Stimulated activated CD8-positive, alpha-beta memory T cell treated with anti-CD3 and anti-CD28 coated beads, Interleukin-12 subunit alpha, Interleukin-12 subunit beta, amount 100 ng/mL, for 4 hours (primary cell): ENCODE measurements at places on chromosomes 1 and 21.

GRCh38 chr1:175503538-175503937, 239.9 kb downstream of the TNR start:
- DNase-seq = no peak

DNA sequence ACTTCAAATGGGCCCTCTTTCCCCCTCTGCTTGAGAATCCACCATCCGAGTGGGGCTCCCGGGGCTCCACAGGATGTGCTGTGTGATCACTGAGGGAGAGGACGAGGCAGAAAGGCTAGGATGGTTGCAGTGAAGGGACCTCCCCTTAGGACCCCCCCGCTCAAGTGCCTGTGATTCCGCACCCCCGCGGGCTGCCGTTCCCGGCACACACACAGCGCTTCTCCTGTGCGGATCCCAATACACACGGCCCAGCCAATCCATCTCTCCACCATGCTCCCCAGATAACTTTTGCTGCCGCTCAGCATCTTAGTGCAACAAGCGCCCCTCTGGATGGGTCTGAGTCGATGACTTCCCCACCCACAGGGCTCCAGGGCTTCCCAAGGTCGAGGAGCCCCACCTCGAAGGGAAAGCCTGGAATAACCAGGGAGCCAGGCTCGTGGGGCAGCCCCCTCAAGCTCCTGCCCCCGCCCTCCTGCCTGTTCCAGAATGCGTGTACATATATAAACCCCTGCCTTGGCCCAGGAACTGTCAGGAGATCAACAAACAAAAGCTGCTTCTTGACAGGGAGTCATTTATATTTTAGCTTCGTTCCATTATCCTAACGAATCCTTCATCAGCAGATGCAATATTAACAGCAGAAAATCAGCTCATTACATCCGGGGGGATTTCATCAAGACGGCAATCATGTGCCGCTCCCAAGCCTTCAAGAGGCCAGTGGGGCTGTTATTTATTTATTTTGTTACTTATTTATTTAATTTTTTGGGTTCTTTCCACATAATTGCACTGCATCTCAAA, 83.7 kb downstream of the CASZ1 start:
- DNase-seq = no peak

DNA sequence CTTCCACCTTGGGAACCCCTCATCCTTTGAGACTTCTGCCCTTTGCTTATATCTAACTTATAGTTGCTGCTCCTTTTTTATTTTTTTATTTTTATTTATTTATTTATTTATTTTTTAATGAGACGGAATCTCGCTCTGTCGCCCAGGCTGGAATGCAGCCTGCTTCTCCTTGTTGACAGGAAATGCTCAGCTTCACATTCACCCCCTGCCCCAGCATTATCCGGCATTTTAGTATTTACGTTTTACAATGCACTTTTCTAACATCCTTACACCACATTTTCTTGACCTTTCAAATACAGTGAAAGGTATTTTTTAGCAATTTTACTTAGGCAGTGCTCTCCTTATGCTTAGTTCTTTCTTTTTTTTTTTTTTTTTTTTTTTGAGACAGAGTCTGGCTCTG, 14.9 kb downstream of the CXADR start:
- DNase-seq = no peak

- no peak for DNase-seq
Measured at GRCh38 chr1:221913351-221913892, 171.5 kb upstream of the DUSP10 start.

DNA sequence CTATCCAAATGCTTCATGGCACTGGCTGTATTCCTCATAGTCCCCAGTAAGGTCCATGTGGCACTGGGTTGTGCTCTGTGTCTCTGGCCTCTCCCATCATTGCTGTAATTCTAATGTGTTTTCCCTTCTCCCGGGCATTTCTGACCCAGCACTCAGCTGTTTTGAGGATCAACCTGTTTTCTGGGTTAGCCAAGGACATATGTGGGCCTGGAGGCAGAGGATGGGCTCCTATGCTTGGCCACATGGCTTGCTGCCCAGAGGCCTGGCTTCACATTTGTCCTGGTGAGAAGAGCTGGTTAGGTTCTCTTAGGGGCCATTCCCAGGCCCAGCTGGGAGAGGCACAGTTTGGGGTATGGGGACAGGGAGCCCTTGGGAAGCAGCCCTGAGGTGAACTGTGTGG, 103.1 kb downstream of the FAM78B start:
- no peak for DNase-seq

GRCh38 chr1:155301342-155301841, at the start of gene PKLR:
PKLR (minus strand) TSS chr1:155301438; CDS start chr1:155301395, 43 bp downstream.
- no peak for DNase-seq

DNA sequence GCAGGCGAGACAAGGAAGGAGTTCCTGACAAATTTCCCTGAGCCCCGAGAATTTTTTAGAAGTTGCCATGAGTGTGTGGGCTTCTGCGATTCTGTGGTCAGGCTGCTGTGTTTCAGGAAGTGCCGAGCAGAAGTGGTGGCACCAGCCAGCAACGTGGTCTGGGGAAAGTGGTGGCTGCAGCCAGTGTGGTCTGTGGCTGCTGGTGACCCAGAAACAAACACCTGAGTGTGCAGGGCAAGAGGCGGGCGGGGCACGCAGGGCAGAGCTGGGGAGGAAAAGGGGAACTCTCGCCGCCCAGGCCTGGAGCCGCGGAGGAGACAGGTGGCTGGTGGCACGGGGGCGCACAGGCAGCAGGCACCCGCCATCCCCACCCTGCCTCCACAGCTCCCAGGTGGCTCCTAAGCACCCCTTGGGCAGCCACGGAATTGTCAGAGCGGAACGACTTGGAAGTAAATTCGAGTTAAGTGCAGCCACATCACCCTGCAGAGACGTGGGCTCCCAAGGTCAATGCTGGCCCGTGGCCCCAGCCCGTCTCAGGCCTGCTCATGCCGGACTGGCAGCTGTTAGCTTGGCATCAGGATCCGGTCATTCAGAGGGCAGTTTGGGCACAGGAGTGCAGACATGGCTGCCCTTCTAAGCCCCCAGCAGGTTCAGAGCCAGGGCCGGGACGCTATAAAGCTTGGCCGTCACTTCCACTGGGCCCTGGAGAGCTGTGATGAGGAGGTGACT, 25.1 kb downstream of the PRDM16 start:
- no peak for DNase-seq

- no peak for DNase-seq
Measured at GRCh38 chr1:85862456-85862855, 154.2 kb upstream of the ZNHIT6 start.

DNA sequence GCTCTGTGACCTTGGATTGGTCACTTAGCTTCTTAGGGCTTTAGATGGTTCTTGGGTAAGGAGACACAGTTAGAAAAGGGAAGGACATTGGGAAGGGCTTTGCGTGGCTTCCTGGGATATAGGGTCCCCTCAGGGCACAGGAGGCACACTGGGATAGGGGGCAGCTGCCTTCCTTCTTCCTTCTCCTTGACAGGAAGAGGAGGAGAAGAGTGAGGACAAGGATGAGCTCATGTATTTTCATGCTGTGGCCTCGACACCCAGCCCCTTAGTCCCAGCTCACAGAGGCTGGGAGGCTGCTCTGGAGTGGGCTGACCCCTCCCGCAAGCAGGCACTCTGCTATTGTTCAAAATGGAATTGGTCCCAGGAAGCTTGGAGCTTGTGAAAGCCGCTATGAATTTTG, 45.7 kb upstream of the POU3F1 start:
- no peak for DNase-seq

DNA sequence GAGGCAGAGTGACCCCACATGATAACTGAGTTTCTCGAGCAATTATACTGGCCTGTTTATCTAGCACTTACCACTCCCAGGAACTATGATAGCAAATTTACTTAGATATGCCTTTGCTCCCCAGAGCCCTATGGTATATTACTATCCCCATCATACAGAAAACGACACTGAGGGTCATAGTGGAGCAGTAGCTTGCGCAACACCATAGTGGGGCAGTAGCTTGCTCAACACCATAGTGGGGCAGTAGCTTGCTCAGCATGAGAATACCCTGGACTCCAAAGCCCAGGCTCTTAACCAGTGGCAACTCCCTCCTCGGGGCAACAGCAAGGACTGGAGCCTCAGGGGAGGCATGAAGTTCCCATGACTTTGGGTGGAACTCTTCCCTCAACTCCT, 211.9 kb downstream of the NPHP4 start:
- DNase-seq = no peak

DNA sequence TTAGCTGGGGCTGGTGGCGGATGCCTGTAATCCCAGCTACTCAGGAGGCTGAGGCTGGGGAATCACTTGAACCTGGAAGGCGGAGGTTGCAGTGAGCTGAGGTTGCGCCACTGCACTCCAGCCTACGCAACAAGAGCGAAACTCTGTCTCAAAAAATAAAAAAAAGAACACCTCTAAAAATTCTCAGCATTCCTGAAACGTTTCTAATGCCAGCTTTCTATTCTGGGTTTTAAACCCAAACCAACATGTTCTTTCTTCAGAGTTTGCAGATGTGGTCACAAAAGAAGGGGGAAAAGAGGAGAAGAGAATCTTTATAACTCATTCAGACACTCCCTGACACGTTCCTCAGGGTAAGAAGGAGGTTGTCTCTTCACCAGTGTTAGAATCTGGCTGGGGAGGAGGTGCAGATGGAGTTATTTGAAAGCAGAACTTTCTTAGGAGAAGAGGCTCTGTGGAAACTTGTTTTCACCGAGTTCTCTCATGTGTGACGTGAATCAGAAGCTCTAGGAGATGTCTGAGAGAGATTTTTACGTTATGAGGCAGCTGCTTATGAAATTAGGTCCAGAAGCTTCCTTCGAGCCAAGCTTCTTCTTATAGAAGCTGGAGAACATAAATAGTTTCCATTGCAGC, 17.8 kb upstream of the CNR2 start:
- no peak for DNase-seq

DNA sequence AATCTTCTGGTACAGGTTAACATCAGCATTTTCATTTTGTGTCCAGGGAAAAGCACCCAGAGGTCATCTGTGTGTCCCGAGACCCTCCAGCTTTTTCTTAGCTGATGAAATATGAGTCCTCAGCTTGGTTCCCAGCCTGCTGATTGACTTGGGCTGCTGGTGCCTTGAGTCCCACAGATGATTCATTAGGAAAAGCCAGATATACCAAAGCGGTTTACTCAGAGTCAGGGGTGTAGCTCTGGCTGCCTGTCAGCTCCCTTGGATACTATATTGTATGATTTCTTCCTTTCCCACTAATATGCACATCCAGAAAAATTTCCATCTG, 43.7 kb upstream of the MAB21L3 start:
- DNase-seq = no peak

DNA sequence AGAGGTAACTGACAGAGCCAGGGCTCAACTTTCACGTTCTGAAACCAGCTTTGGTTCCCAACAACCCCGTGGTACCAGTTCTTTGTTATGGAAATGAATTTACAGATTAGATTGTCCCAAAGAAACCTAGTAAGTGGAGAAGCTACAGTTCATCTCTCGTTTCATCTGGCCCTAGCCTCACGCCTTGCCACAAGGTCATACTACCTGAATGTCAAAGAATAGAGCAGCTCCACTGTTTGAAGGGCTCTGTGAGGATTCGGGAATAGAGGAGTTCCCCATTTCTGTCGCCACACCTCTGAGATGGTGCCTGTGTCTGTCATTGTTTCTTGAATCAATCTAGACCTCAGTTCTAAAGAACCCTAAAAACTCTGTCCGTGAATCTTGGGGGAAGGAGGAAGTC, 15.0 kb upstream of the CDC42 start:
- no peak for DNase-seq

GRCh38 chr1:236951672-236952071, 52.6 kb downstream of the MT1HL1 start:
- DNase-seq = no peak

- DNase-seq = no peak
Measured at GRCh38 chr1:156804572-156805243, 11.9 kb downstream of the SH2D2A start.
